Hindlimb muscle (tissue), 1 donor: ENCODE measurements at places on chromosomes 3 and 15. TPM values are rescaled to one million over a fixed set of nuclear protein-coding genes. Genes with fewer than 3 reads are reported as not detected.

The POLQ gene
- 2.6 TPM for polyA plus RNA-seq

The ABHD14A gene
- polyA plus RNA-seq, result 14.7 TPM

The ZPLD1 gene
- not detected for polyA plus RNA-seq

The CDCP1 gene
- 0.34 TPM for polyA plus RNA-seq

The IQCF5 gene
- polyA plus RNA-seq, result not detected

The B4GALT4 gene
- 9.5 TPM for polyA plus RNA-seq

The CAND2 gene
- 63.9 TPM for polyA plus RNA-seq

The SLC6A11 gene
- polyA plus RNA-seq, result 0.06 TPM

The LRRK1 gene
- 6.1 TPM for polyA plus RNA-seq

The MINAR1 gene
- polyA plus RNA-seq, result 1.7 TPM

The IFT122 gene
- polyA plus RNA-seq, result 41.2 TPM

The RASGRP1 gene
- 0.54 TPM for polyA plus RNA-seq

The CFAP161 gene
- polyA plus RNA-seq, result 0.32 TPM

The NT5DC2 gene
- 78.3 TPM for polyA plus RNA-seq

The EPHB1 gene
- 61.0 TPM for polyA plus RNA-seq

The SERPINI2 gene
- polyA plus RNA-seq, result 0.36 TPM

The GOLGA8J gene
- polyA plus RNA-seq, result 0.52 TPM

The TPRG1 gene
- polyA plus RNA-seq, result 5.6 TPM

The MAPKBP1 gene
- 13.1 TPM for polyA plus RNA-seq

The BNIP2 gene
- 54.3 TPM for polyA plus RNA-seq

The MRPL46 gene
- 23.4 TPM for polyA plus RNA-seq

The XCR1 gene
- polyA plus RNA-seq, result 0.35 TPM

The TM6SF1 gene
- 57.6 TPM for polyA plus RNA-seq

The C2CD4A gene
- not detected for polyA plus RNA-seq

The COL6A5 gene
- polyA plus RNA-seq, result not detected

The MRAS gene
- polyA plus RNA-seq, result 75.7 TPM

The PAQR9 gene
- polyA plus RNA-seq, result not detected

The CPA3 gene
- polyA plus RNA-seq, result 1.1 TPM

The ISLR gene
- 152 TPM for polyA plus RNA-seq

The ARL6 gene
- polyA plus RNA-seq, result 5.3 TPM

The CX3CR1 gene
- polyA plus RNA-seq, result 6.7 TPM

The RBP2 gene
- polyA plus RNA-seq, result not detected

The SHC4 gene
- polyA plus RNA-seq, result 1.7 TPM

The WDR72 gene
- 0.09 TPM for polyA plus RNA-seq

The CCR3 gene
- polyA plus RNA-seq, result not detected

The SSUH2 gene
- polyA plus RNA-seq, result 2.9 TPM

The CCR9 gene
- polyA plus RNA-seq, result not detected

The GRIP2 gene
- 30.7 TPM for polyA plus RNA-seq

The CCPG1 gene
- 25.4 TPM for polyA plus RNA-seq

The PRR20G gene
- not detected for polyA plus RNA-seq

The ITIH1 gene
- polyA plus RNA-seq, result 0.13 TPM

The WDR93 gene
- polyA plus RNA-seq, result 0.14 TPM

The COMMD4 gene
- 39.2 TPM for polyA plus RNA-seq

The VPS13C gene
- polyA plus RNA-seq, result 28.7 TPM

The ATRIP gene
- polyA plus RNA-seq, result 7.6 TPM

The SNX22 gene
- 0.97 TPM for polyA plus RNA-seq

The ACKR2 gene
- polyA plus RNA-seq, result 0.49 TPM

The CADM2 gene
- 5.8 TPM for polyA plus RNA-seq

The PLA2G4F gene
- polyA plus RNA-seq, result 0.35 TPM
